ENCODE measurements at places on chromosomes 5 and 9.

- no peak for DNase-seq
These were observed 293.6 kb downstream of the NSG2 start for GRCh38 chr5:174339130-174339529.

DNA sequence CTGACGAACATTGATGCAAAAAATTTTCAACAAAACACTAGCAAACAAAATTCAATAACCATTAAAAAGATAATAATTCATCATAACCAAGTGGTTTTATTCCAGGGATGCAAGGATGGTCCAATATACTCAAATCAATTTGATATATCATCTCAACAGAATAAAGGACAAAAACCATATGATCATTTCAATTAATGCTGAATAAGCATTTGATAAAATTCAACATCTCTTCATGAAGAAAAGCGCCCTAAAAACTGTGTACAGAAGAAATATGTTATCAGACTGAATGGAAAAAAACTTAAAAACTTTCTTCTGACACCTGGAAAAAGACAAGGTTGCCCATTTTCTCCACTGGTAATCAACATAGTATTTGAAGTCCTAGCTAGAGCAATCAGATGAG is 720.3 kb upstream of the RGMB start:
- no peak for DNase-seq

DNA sequence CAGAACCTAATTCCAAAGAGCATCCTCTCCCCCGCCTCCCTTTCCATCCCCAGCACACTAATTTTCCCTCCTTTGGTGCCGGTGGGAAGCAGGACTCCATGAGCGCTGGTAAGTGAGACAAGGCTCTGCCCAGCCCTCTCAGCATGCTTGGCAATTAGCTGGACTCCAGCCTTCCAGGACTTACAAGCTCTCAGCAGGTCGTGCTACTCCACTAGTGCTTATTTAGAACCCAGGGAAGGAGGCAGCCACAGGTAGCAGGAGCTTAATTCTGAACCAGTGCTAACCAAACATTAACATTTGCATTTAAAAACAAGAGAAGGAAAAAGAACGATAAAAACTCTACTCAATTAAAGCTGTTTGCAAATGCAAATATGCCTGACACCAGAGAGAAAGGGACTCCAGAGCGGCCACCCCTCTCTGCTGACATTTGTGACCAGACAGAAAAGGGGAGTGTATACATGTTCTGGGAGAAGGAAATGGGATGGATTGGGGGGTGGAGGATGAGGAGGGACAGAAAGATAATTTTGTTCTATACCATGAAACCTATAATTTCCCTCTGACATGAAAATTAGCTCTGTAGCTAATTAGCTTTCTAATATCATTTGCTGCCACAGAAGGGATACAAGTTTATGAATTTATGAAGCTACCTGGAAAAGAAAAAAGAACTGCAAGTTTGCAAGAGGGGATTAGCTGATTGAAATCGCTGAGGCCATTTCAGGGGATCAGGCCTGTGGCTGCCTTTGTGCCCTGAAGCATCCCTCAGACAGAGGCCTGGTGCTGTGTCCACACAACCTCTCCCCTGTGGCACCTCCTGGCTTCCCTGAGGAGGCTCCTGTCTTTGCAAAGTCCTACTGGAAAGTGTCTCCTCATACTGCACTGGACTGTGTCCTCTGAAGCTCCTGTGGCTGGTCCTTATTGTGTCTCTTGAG is 266.3 kb downstream of the SEC61B start:
- DNase-seq, result no peak

- DNase-seq, result no peak
These were observed 186.9 kb downstream of the RGS3 start for GRCh38 chr9:113650207-113651131.

GRCh38 chr5:138212828-138213160 is 329 bp downstream of the CDC23 start:
- no peak for DNase-seq

DNA sequence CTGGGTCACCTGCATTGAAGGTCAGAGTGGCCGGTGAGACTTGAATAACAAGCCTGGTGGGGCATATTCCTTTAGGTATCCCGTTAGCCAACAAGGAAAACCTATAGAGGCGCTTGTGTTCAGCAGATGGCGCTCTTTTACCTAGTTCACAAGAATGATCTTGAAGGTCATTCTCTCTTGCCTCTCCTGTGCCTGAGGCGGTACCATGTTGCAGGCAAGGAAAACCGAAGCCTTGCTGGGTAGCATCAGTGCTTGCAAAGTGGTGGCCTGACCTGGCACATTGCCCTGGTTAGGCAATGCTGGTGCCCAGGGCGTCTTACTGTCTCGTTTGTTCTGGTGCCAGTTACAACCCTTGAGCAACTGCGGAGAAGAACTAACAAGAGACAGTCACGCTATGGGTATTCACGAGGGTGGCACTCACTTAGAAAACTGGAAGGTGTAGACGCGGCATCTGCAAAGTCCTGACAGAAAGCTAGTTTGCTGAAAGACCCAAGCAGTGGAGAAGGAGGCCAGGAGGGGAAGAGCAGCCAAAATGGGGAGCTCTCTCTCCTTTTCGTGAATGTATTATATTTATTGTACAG is 56.7 kb downstream of the AOPEP start:
- DNase-seq, result no peak

DNA sequence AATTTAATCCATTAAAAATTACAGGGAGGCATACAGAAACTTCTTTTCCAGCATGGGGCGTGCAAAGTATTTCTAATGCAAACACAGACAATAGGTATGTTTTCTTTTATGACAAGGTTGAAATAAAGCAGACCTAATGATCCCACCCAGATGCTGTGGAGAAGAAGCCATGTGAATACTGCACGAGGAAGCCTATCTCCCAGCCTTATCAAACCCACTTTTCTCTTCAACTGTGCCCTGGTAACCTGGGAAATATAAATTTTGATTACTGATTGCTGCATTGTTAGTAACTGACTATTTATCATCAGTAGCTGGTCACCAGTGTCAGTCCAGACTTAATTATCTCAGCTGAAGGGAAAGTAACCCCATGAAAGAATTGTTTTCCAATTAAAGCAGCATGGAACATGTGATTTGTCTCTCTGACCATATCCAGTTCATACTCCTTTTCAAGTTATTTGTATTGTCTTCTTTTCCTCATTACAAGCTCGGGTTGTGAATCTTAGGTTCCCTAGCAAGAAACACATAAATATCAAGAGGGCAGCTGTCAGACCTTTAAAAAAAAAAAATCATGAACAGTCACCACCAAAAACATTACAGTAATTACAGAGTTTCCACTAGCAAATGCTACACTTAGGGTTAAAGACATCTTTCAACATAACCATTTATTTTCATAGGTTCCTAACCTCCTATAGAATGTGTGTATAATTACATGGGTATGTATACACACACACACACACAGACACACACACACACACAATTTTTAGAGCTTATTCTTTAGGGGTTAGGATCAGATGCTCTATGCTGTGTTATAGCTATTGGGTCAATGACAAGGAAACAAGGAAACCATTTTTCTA is 50.3 kb downstream of the SEMA6A start:
- DNase-seq, result no peak

Measured in activated CD8-positive, alpha-beta memory T cell treated with anti-CD3 and anti-CD28 coated beads for 4 hours (primary cell).